Stimulated activated memory B cell treated with anti-CD40 and anti-IgM and Interleukin-4, amounts not matched to agents 10 μg/mL and 1 μg/mL and 100 μg/mL, for 72 hours (primary cell): ENCODE measurements at places on chromosomes 1 and 21.

DNA sequence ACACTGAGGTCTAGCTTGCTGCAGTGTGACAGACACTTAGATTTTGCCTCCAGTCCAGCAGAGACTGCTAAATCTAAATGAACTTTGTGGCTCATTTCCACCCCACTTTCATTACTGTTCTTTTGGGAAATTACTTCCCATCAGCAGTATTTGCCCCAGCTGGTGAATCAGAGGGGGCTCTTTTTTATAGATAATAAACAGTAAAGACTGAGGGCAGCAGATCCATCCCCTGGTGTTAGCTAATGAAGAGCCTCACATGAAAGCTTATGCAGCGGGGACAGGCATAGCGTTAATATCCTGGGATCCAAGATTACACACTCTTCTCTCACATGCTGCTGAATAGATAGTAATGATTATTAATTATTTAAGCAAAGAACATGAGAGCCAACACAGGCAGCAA is 6.4 kb upstream of the CTNNBIP1 start:
- no peak for ATAC-seq

GRCh38 chr1:97144527-97144926 is 422.9 kb downstream of the PTBP2 start:
- ATAC-seq = no peak

DNA sequence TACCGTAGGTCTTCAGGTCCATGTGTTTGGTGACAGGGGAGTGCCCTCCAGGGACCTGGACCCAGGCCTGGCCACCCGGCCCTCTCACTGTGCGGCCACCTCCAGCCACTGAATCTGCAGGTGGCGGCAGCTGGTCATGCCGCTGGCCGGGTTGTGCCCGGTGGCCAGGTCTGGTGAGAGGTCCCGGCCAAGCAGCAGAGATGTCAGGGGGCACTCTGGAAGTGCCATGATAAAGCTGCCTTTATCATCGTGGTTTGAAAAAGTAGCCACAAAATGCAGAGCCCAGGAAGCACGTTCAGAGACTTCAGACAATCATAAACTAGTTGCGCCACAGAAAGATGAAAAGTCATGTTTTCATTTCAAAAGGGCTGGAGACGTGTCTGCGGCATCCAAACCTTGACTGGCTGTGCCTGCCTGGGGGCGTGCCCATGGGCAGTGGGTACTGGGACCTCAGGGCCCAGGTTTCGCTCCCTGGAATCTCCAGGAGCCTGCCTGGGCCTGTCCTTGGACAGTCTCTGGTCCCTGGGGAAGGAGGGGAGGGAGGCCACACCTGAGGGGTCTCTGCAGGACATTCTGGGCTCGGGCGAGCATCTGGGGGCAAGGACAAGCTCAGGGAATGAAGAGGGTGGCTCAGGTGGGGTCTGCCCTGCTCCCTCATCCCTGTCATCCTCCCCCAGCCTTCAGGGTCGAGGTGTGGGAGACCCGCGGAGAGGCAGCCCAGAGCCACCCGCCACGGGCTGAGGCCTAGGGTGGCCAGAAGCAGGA is 44.9 kb downstream of the COL18A1 start:
- no peak for ATAC-seq

DNA sequence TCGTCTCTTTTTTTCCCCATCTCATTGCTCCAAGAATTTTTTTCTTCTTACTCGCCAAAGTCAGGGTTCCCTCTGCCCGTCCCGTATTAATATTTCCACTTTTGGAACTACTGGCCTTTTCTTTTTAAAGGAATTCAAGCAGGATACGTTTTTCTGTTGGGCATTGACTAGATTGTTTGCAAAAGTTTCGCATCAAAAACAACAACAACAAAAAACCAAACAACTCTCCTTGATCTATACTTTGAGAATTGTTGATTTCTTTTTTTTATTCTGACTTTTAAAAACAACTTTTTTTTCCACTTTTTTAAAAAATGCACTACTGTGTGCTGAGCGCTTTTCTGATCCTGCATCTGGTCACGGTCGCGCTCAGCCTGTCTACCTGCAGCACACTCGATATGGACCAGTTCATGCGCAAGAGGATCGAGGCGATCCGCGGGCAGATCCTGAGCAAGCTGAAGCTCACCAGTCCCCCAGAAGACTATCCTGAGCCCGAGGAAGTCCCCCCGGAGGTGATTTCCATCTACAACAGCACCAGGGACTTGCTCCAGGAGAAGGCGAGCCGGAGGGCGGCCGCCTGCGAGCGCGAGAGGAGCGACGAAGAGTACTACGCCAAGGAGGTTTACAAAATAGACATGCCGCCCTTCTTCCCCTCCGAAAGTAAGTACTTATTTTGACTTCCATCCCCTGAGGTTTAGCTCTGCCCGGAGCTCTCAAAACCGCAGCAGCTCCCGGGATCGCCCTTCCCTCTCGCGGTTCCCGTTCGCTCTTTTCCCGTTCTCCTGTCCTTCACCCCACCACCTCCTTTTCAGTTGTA is 1.5 kb downstream of the TGFB2 start:
- ATAC-seq = no peak

- ATAC-seq = no peak
These were observed 101.7 kb downstream of the OLFML2B start for GRCh38 chr1:161921990-161922389.

DNA sequence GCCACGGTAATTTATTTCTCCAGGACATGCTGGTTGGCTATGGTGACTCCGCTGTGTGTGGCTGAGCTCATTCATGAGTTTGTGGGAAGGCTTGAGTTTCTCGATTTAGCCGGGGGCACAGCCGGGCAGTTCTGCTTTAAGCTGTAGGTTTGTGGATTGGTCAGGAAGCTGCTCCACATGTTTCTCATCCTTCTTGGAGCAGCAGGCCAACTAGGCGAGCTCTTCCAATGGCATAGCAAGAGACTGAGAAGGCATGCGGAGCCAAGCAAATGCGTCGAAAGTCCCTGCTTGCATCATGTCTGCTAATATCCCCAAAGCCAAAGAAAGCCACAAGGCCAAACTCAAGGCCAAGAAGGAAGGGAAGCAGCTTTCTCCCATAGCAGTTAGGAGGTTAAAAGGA is 71.6 kb upstream of the GREM2 start:
- ATAC-seq = no peak

DNA sequence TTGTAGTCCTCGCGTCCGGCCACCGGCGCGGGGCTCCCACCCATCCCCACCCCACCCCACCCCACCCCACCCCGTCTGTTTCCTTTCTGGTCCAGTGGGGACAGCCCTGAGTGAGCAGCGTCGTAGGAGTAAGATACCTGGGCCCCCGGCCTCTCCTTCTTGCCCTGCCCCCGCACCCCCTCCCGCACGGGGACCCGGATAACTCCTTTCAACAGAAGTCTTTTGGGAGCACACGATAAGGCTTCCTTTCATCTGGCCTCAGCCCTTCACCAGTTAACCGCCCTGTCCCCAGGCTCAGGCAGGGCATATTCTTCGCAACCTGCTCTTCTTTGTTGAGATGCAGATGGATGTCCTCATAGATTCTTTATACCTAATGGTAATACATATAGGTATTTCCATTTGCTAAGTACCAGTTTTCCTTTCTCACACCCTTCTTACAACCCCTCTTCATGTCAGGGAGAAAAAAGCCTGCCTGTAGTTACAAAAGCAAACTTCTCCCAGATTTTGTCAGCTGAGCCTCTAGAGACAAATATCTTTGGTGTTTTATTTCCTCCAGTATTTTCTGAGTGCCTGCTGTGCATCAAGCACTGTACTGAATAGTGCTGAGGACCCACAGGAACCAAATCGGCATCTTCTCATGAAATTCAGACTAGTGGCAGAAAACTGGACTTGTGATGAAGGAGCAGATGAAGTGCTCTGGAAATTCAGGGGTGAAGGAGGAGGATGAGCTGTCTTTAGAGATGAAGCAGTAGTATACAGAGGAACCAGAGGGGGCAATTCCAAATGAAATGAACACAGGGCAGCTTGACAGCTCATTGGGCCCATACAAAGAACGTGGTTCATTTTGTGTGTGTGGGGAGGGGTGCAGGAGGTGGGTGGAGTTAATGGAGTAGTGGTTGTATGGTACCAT is 33.6 kb downstream of the SLC2A1 start:
- no peak for ATAC-seq

DNA sequence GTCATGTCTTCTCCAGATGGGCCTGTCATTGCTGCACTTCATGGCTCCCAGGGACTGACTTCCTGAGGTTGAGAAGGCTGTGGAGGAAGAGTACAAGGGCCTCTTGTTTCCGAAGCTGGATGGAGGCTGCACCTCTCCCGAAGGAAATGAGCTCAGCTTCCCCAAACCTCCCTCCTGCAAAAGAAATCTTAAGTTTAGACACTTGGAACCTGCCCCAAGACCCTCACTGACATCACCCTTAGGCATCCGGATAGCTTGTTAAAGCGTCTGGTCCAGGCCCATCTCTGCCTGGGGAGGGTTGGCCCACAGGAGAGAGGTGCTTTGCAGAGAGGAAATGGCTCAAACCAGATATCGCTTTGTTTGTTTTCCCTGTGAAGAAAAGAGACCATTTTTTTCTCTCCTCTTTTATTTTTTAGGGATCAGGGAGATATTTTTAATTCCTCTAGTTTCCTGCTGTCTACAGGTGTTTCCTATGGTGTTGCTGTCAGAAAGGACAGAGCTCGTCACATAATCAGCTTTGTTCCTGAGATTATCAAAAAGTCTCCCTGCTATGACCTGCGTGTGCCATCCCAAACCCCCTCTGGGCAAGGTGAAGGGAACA is 25.0 kb downstream of the RCSD1 start:
- ATAC-seq = no peak

- no peak for ATAC-seq
These were observed 442.6 kb downstream of the DSCAM start for GRCh38 chr21:40404396-40404800.

DNA sequence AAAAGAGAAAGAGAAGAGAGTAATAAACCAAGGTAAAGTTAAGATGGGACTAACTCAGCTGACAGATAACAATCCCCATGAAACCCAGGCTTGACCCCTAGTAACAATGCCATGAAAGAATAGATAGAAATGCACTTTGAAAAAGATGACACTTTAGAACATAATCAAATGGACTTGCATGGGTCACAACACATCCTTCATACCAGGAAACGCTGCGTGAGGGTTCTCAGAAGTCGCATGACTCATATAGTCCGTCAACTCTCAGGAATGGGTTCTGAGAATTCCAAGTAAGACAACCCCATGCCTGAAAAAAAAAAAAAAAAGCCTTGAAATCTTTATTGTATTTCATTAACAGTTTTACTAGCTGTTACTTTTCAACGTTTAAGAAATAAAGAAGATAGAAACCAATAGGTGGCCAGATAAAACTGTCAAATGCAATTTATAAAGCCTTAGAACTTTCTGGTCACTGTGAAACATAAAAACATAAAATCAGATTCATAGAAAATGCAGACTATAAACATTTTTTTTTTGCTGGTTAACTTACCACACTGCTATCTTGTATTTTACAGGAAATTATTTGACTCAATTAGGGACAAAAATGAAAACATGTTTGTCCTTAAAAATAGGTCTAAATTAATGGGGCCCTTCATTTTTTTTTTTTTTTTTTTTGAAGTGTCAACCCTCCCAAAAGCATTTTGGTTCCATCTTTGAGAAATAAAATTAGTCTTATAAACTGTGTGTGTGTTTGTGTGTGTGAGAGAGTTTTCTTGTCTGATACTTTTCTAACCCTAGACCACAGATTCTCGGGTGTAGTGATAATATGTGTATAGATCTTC is 202.1 kb downstream of the NCAM2 start:
- no peak for ATAC-seq

DNA sequence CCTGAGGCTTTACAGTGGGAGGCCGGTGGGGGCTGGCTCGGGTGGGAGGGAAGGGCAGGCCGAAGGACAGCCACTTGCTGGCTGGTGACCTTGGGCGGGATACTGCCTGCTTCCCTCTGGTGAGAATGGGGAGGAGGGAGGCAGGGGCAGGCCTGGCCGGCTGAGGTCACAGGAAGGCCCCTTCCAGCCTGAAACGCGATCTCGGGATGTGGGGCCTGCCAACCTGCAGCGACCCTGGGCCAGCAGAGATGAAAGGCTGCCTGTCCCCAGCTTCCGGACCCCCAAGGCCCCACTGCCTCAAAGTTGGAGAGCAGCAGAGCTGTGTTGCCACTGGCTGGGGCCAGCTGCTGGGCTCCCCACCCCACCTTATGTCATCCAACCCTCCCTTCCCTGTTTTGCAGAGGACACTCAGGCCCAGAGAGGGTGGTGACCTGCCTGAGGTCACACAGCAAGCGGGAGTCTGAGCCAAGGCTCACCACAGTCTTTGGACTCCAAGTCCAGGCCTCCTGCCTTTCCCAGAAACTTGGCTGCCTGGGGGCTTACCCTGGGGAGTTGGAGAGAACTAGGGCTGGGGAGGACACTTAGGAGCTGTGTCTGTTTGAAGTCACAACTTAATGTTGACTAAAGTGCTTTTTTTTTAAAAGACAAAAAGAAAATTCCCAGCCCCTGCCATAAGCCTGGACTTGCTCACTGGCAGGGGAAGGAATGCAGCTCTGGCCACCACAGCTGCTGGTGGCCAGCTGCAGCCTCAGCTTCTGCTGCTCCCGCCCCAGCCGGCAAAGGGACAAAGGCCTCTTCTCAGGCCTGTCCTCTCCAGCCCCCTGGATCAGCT is 14.8 kb upstream of the WASF2 start:
- no peak for ATAC-seq

DNA sequence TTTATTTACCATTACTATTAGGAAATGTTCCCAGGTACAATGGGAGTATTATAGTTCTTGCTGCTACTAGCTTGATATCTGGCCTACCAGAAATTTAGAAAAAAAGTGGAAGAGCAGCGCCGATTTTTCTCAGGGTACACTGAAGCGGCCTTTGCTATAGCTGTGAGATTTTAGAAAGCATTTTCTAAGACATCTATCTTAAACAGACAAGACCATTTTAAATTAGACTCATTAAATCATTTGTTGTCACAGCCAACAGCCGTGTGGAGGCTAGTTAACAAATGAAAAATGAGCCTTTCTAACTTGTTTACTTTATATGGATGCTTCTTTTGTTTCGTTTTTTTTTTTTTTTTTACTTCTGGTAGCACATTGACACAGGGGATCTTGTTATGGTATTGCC is 183.2 kb upstream of the ZRANB2 start:
- ATAC-seq = no peak

DNA sequence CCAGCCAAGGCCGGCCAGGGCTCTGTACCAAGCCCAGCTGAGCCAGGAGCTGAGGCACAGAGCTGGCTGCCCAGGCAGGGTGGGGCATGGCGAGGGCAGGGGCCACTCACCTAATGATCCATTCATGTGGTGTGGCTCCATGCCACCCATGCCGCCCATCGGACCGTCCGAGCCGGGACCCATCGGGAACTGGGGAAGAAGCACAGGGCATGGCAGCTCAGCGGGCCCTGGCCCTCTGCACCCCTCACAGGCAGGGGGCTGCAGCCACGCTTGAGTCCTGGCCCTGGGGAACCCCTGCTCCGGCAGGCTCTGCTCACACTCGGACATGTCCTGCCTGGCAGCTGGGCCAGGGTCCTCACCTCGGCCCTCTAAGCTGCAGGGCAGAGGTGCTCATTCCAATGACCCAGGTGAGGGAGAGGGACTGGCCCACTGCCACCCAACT is 28.7 kb downstream of the MRPL37 start:
- ATAC-seq = peak; percentile 52

GRCh38 chr1:11842154-11843041 is 5.2 kb downstream of the NPPA start:
- peak; percentile 67 for ATAC-seq

GRCh38 chr21:39713905-39714304 is 31.1 kb upstream of the IGSF5 start:
- no peak for ATAC-seq

- ATAC-seq = no peak
These were observed 2082.6 kb downstream of the MRPL39 start for GRCh38 chr21:23524685-23525084.

GRCh38 chr1:38113159-38113666 is 66.6 kb upstream of the POU3F1 start:
- ATAC-seq = no peak

GRCh38 chr1:228352677-228353481 is 53.8 kb downstream of the TRIM11 start:
- ATAC-seq = no peak

GRCh38 chr1:71869326-71869725 is 413.0 kb downstream of the NEGR1 start:
- no peak for ATAC-seq
